ENCODE measurements at places on chromosomes 12 and 14. TPM values are rescaled to one million over a fixed set of nuclear protein-coding genes. Genes with fewer than 3 reads are reported as not detected.
A peak's percentile ranks its signal among the peaks of the same experiment; 100 is the strongest.

GRCh38 chr12:25644979-25645378 lies 91.9 kb upstream of the LMNTD1 start:
- H3K4me3 ChIP-seq, result no peak overlapping the region
- no peak for DNase-seq
- no peaks in the 10 kb centered on the region for H3K4me1 ChIP-seq
- no peaks in the 10 kb centered on the region for H3K36me3 ChIP-seq
- no peaks in the 10 kb centered on the region for H3K27me3 ChIP-seq

DNA sequence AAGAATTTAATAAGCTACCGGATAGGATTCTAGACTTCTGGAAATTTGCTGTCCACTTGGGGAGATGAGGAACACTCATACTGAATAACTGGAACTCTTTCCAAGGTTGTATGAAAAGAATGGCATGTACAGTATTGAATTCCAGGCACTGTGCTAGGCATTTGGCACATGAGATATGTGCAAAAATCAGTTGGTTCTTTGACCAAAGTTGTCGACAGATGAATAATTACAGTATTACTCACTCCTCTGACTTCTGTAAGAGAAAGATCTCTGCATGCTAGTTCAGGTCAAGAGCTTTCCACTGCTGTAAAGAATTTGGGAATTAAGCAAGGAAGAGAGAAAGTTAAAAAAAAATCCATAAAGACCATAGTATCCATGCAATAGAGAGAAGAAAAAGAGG lies 764.7 kb downstream of the BCL11B start:
- no peak for DNase-seq
- no peak overlapping the region for H3K27ac ChIP-seq
- no peaks in the 10 kb centered on the region for H3K4me1 ChIP-seq
- H3K27me3 ChIP-seq, result no peaks in the 10 kb centered on the region

MDP1 gene
- total RNA-seq, result 18.8 TPM

- H3K36me3 ChIP-seq, result peaks cover 95% of the 10 kb centered on the region
- H3K27ac ChIP-seq, result no peak overlapping the region
- no peak overlapping the region for H3K4me3 ChIP-seq
- H3K4me1 ChIP-seq, result peaks cover 9% of the 10 kb centered on the region
- no peak for DNase-seq
- no peaks in the 10 kb centered on the region for H3K27me3 ChIP-seq
Measured at GRCh38 chr12:4280351-4281163, 7.0 kb downstream of the CCND2 start.

- no peaks in the 10 kb centered on the region for H3K4me1 ChIP-seq
- DNase-seq, result peak; percentile 69
- H3K36me3 ChIP-seq, result peaks cover 6% of the 10 kb centered on the region
- H3K27me3 ChIP-seq, result peaks cover 3% of the 10 kb centered on the region
Measured at GRCh38 chr14:22882529-22883172, 371 bp upstream of the REM2 start.

OR6C2 gene
- not detected for total RNA-seq

MFAP5 gene
- total RNA-seq, result 0.26 TPM

GRCh38 chr12:48165089-48165981 lies 8.0 kb upstream of the ASB8 start:
- no peak overlapping the region for H3K4me3 ChIP-seq
- no peaks in the 10 kb centered on the region for H3K36me3 ChIP-seq
- no peak overlapping the region for H3K27ac ChIP-seq
- H3K4me1 ChIP-seq, result no peaks in the 10 kb centered on the region

DNA sequence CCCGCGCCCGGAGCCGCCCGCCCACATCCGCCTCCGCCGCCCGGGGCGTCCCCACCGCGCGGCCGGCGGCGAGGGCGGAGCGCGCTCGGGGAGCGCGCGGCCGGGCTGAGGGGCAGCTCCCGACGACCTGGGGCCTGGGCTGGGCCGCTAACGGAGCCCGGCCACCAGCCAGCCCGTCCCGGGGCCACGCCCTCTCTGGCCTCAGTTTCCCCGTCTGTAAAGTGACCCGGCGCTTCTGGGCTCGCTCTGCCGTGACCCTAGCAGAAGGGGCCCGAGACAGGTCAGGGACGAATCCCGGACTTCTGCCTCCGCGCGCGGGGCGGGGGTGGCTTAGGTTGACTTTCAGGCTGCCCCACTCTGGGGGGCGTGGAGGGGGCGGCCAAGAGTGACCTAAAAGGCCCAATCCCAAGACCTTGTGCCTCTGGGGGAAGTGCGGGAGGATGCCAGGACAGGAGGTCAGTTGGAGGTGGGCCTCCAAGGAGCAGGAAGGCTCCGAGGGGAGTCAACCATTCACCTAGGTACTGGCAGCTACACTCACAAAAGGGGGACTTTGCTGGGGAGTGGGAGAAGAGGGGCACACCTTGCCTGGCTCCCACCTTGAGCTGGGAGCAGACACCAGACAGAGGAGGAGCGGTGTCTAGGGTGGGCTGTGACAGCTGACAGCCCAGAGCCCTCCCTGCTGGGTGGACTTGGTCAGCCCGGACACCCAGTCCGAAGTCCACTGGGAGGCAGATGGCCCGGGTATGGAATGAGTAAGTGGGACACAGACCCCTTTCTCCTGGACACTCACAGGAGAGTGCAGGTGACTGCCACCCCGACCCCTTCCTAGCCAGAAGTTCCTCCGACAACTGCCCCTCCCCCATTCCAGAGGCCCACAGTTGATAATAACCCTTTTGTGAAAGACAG lies 486 bp upstream of the AKT1 start:
- peaks cover 6% of the 10 kb centered on the region for H3K4me1 ChIP-seq
- no peak for DNase-seq
- peak overlapping the region; percentile 65 for H3K4me3 ChIP-seq

EGLN3 gene
- total RNA-seq, result 19.8 TPM

DNA sequence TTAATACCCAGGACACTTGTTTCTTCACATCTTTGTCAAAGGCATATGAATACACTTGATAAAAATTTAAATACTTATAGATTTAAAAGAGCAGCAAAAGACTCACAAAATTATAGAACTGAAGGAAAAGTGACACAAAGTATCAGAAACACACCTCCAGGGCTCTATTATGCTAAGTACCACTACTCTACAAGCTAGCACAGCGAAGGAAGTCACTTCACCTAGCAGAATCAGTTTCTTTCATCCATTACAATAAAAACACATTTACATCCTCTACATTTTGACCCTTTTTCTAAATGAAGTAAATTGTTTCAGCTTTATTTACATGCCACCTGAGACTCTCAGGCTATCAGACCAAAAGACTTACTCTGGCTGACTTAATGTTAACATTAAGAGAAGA lies 26.6 kb upstream of the PTPRB start:
- no peak for DNase-seq
- H3K4me3 ChIP-seq, result 0 out of 2 replicates have a peak overlapping the region, but pooled peaks have one; percentile 14
- H3K4me1 ChIP-seq, result peaks cover 10% of the 10 kb centered on the region
- peak overlapping the region; percentile 25 for H3K27ac ChIP-seq

CLEC1A gene
- total RNA-seq, result not detected

GRCh38 chr12:77816196-77816595 lies 14.5 kb upstream of the NAV3 start:
- no peaks in the 10 kb centered on the region for H3K27me3 ChIP-seq
- no peak for DNase-seq
- H3K27ac ChIP-seq, result no peak overlapping the region
- H3K36me3 ChIP-seq, result no peaks in the 10 kb centered on the region
- no peaks in the 10 kb centered on the region for H3K4me1 ChIP-seq

KERA gene
- total RNA-seq, result not detected

COL2A1 gene
- 10.8 TPM for total RNA-seq

DNA sequence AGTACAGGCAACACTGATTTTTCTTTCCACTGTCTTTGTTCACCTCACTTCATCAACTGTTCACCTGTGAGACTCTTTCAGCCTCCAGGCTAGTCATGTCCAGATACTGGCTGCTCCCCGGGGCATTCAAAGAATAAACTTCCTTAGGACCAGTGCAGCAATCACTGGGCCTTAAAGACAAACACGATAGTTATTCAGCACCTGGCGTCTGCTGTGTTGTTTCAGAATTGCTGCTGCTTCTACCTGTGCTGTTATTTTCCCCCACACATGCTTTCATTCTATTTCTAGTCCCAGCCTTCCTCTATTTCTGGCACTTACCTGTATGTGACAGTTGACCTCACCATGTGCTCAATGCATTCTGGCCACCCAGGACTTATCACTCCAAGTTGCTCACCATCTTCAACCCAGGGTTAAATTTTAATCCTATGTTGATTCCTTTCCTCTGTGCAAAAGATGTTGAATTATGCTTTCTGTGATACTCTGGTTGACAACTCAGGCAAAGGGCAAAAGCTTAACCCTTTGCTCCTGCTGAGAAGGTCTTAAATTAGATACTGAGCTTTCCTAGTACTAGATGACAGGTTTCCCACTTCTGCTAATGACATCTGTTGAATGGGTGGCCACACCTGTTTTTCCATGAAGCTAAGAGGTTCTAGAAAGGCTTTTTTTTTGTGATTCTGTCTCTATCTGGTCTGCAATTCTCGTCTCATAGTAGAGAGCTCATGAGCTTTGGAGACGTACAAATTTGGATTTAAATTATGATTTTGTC lies 41.4 kb downstream of the PTPRQ start:
- no peak for DNase-seq
- no peaks in the 10 kb centered on the region for H3K27me3 ChIP-seq
- no peak overlapping the region for H3K27ac ChIP-seq
- no peak overlapping the region for H3K4me3 ChIP-seq
- no peaks in the 10 kb centered on the region for H3K4me1 ChIP-seq

GRCh38 chr14:76607510-76607909 lies 153.8 kb upstream of the VASH1 start:
- no peaks in the 10 kb centered on the region for H3K36me3 ChIP-seq
- no peaks in the 10 kb centered on the region for H3K27me3 ChIP-seq
- peaks cover under 1% of the 10 kb centered on the region for H3K4me1 ChIP-seq
- no peak overlapping the region for H3K27ac ChIP-seq
